Stimulated activated CD8-positive, alpha-beta memory T cell treated with anti-CD3 and anti-CD28 coated beads, Interleukin-15, amount 100 ng/mL, for 24 hours (primary cell): ENCODE measurements at places on chromosomes 2 and 18.

- no peak for DNase-seq
These were observed 103.0 kb downstream of the ZAP70 start for GRCh38 chr2:97816411-97816810.

DNA sequence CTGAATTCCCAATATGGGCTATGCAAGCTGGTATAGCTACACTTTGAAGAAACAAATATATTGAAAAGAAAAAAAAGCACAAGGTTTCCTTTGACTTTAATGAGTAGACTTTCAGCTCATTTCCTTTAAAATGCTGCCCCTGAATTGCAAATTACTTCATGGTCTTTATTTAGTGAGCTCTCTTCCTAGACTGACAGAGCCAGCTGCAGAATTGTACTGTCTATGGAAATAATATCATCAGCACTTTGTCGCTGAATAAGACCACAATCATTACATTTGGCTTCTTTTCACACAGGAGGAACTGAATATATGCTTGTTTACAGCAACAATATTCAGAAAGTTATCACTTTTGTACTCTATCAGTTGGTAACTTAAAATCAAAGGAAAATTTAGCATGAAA lies 41.7 kb downstream of the ARL5A start:
- no peak for DNase-seq

DNA sequence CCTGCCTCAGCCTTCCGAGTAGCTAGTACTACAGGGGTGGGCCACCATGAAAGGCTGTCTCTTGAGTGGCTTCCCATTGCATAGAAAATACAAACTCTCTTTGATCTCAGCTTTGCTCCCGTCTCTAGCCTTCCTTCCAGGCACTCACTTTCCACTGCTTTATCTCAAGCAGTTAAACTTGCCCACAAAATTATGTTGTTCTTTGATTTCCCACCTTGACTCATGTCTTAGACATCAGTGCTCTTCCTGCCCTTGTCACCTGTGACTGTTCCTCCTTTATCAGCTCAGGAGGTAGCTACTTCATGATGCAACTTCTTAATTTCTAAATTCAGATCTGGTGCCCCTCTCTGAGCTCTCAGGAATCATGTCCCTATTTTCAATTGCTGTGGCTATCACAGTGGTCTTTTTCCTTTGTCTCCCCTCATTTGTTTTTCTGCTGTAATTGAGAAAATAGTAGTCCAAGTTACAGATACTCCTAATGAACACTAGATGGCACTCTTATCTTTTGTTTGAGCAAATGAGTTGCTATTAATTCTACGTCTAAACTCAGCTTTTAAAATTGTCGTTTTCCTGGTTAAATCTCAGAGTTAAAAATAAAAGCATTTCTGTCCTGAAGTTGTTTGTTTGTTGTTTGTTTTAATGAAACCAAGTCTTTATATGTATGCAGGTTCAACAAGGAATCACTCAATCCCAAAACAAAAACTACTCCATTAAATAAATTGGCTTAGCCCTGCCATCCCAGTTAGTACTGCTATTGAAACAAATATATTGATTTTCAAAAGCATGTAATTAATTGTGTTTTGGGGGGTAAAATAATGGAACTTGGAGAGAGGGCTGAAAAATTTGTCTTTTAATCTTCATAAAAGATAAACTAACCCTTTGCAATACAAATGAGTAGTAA lies 46.9 kb upstream of the GREB1L start:
- no peak for DNase-seq

DNA sequence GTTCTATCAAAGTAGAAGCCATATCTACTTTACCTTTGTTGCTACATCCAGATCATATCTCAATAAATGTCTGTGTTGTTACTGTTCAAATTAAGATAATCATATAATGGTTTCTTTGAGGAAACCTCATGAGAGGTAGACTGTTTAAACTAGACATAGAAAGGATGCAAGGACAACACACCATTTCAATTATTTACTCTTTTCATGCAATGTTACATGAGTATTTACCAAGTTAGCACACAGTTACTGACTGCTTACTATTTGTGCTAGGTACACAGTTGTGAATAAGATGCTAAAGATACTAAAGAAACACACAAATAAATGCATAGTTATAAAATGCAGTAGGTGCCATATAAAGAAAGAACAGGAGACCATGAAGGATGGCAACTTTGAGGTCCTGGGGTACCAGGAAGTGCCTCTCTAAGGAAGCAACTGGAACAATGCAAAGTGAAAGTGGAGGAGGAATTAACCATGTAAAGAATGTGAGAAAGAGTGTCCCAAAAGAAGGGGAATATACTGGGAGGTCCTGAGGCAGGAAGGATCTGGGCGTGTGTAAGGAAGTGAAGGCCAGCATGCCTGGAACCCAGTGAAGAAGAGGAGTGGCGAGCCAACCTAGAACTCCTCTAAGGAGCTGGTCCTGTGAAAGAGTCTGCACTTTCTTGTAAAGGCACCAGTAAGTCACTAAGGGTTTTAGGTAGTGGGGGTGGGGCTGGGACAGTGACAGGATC lies 39.4 kb downstream of the RBMS1 start:
- DNase-seq = no peak

DNA sequence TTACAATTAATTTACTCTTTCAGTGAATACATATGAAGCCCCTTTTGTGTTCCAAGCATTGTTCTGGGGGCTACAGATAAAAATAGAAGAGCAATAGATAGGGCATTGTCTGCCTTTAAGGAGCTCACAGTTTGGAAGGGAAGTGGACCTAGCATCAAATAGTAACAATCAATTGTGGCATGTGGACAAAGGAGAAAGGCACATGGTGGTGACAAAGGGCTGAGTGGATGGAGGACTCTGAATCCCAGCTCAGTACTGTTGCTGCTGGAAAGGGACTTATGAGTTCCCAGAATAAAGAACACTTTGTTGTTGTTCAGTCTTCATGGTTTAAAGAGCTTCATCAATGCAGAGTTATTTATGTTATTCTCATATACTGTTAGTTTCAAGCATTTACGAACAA lies 217.7 kb downstream of the HRH4 start:
- DNase-seq = no peak

DNA sequence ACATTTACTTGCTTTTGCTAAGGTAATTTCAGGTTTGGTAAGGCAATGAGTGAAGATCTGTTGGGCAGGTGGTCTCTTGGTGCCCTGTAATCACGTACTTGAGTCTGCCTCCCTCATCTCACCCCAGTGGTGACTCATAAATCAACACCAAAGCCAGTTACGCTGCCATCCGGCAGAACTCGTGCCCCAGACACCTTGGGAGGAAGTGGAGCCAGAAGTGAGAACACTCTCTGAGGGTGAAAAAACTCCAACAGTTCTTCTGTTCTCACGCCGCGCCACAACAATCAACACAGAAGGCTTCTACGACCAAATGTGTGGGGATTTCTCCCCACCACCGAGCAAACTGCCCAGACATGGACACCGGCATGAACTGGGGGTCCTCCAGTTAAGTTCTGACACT lies 206.2 kb downstream of the ARL4C start:
- DNase-seq = no peak

- DNase-seq = no peak
These were observed 12.7 kb downstream of the INPP1 start for GRCh38 chr2:190355968-190356644.

GRCh38 chr2:142422041-142422440 lies 291.2 kb upstream of the LRP1B start:
- DNase-seq = no peak

GRCh38 chr2:46878886-46879285 lies 36.7 kb downstream of the MCFD2 start:
- DNase-seq = no peak

DNA sequence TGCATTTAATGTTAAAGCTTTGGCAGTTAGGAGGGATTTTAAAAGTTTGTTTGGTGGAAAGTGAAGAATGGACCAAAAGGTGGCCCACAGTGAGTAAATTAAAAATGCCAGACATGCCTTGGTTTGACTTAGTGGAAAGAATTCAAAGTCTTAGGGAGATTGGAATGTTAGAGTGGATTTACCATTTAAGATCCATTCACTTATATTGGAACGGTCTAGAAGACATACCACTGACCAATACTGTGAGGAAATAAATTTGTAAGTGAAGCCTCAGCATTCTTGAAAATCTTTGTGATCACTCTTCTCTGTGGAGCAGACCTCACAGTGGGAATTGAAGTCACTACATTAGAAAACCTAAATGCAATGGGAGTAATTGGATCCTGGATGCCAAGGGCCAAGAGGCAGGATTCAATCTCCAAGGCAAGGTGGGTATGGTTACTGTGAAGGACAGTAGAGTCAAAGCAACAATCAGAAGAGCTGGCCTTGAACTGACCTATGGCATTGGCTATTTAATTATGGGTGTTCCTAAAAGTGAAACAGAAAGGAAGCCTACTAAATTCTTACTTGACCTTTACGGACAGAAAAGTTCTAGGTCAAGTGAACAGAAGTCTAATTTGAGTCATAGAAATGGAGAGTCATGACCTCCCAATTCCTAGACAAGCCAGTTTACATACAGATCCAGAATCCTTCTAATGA lies 40.2 kb upstream of the VRK2 start:
- no peak for DNase-seq

DNA sequence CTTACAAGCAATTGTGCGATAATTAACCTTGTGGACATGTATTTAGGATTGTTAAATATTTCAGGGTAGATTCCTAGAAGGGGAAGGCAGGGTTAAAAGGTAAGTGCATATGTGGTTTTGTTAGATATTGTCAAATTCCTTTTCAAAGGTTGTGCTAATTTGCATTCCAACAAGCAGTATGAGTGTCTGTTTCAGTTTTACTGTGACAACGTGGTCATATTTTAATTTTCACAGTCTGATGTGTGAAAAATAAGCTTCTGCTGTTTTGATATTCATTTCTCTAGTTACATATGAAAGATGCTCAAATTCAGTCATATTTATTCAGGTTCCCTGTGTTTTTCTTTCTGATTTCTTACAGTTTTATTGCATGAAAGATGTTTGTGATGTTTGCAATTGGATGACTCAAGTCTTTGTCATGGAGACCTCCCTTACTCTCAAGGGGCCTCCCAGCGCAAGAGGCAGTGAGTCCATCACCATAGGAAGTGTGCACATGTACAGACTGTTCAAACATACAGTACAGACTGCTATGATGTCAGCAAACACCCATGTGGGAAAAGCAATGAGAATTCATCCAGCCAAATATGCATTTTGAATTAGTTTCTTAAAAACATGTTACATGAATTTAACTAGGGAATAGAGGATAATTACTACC lies 310.8 kb downstream of the GALR1 start:
- DNase-seq = no peak

- DNase-seq = no peak
These were observed 6.1 kb downstream of the DOK1 start for GRCh38 chr2:74560591-74560990.

DNA sequence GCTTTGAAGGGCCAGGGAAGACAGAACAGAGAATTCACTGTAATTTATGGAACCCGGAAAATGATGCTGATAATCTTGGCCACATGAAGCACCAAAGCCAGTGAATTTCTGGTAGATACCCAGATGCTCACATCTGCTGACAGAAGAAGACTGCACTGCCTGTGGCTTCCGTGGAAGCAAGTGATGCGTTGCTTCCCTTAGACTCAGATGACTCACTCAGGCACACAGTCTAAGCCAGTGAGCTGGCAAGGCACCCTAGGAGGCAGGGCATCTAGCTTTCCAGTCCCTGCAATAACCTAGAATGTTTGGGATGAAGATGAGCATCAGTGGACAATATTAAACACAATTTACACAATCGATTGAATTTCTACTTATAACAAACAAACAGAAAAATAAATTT lies 284.7 kb downstream of the CMPK2 start:
- no peak for DNase-seq

- DNase-seq = no peak
These were observed 97.7 kb downstream of the TMEM17 start for GRCh38 chr2:62408241-62408677.

GRCh38 chr2:1742301-1742680 lies 2.0 kb downstream of the PXDN start:
- DNase-seq = no peak

- DNase-seq = no peak
These were observed 35.8 kb downstream of the HS1BP3 start for GRCh38 chr2:20615068-20615465.
